SK-N-DZ (cell line): ENCODE measurements at places on chromosomes 16 and 17.

- peak; percentile 70 for DNase-seq
Observed at GRCh38 chr17:54891176-54891821, 9.4 kb upstream of the TOM1L1 start.

DNA sequence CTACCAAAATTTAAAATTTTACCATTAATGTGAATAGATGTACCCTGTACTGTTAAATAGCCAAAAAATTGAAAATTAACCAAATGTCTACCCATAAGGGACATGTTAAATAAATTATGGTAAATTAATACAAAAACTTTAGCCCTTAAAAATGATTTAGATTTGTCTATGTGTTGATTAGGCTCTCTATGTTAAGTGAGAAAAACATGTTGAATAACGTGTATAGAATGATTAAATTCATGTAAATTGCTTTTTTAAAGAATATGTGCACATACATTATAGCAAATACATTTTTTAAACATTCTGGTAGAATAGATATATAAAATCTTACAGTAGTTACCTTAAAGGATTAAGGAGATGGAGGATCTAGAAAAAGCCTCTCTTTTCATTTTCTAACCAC, 59.5 kb downstream of the BRIP1 start:
- no peak for DNase-seq

DNA sequence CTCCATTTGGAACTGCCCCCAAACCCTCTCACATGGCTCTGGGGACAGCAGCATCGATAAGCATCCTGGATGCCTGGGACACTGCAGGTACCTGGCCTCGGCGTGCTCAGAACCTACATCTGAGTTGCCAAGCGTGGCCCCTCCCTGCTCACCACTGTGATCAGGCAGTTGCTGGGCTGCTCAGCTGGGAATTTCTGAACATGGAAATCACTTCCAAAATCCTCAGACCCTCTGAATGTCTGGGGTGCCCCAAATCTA, 6.3 kb downstream of the CDH5 start:
- no peak for DNase-seq

- no peak for DNase-seq
Observed at GRCh38 chr16:81848306-81848853, 69.3 kb downstream of the PLCG2 start.

DNA sequence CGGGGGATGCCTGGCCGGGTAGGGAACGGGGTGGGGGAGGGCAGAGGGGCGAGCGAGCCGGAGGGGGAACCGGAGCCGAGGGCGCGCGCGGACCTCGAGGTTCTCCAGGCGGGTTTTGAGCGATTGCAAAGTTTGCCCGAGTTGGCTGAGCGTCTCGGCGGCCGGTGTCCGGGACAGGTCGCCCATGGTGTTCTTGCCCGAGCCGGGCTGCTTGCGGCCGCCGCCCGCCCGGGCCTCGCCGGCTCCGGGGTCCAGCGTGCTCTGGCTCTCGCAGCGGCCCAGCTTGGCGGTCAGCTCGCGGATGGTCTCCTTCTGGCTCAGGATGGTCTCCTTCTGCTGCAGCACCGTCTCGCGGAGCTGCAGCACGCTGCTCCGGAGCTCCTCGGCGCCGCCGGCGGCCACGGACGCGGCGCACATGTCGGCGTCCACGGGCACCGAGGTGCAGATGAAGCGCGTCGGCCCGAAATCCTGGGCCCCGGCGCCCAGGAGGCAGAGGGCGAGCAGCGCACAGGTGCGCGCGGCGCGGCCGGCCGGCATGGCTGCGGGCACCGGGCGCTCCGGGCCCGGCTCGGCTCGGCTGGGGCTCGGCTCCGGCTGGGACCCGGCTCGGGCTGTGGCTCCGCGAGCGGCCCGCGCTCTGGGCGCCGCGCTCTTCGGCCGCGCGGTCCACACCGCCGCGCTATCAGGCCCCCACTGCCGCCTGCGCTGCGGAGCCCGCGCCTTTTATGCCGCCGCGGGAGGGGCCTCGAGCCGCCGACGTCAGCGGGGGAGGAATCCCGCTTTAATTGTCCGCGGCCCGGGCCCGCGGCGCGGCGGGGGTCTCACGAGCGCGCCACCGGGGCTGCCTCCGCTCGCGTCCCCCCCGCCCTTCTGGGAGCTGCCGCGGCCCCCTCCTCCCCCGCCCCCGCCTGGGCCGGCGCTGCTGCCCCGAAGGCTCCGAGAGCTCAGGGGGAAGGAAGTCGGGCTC, at the start of gene NPTX1:
Gene NPTX1 (minus strand): TSS at position 698 of the 967 bp plus-strand sequence. CDS start 161 bp downstream, at position 537.
- DNase-seq = no peak

- DNase-seq = no peak
Observed at GRCh38 chr16:70704586-70704985, 18.7 kb upstream of the MTSS2 start.

DNA sequence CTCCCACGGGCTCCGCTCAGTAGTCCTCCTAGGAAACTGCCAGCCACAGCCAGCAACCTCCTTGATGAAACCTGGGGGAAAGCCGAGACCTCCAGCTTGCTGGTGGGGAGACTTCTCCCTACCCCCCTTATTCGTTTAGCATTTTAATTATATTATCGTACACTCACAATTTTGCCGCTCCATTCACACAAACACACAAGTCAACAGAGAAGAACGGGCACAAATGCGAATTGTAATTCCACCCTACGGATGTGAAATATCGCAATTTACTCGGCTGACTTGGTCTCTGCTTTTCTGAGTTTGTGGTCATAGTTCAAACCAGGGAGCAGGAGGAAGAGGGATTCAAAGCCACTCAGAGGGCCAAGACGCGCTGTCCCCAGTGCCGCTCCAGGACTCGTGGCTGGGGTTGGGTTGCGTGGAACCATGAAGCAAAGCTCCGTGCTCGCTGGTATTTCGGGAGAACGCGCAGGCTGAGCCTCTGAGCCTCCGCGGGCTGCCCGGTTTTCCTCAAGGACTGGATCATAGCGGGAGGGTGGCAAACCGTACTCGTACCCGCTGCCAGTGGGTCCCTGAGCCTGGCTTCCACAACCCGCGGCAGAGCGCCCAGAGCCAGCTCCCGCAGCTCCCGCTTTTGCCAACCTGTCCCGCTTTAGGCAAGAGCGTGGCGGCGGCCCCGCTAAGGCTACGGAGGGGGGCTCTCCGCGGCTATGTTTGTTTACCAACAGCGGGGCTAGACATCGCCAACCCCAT, 2.0 kb downstream of the LHX1 start:
- DNase-seq = no peak

GRCh38 chr17:16437083-16437482, 21.7 kb downstream of the TRPV2 start:
- no peak for DNase-seq

DNA sequence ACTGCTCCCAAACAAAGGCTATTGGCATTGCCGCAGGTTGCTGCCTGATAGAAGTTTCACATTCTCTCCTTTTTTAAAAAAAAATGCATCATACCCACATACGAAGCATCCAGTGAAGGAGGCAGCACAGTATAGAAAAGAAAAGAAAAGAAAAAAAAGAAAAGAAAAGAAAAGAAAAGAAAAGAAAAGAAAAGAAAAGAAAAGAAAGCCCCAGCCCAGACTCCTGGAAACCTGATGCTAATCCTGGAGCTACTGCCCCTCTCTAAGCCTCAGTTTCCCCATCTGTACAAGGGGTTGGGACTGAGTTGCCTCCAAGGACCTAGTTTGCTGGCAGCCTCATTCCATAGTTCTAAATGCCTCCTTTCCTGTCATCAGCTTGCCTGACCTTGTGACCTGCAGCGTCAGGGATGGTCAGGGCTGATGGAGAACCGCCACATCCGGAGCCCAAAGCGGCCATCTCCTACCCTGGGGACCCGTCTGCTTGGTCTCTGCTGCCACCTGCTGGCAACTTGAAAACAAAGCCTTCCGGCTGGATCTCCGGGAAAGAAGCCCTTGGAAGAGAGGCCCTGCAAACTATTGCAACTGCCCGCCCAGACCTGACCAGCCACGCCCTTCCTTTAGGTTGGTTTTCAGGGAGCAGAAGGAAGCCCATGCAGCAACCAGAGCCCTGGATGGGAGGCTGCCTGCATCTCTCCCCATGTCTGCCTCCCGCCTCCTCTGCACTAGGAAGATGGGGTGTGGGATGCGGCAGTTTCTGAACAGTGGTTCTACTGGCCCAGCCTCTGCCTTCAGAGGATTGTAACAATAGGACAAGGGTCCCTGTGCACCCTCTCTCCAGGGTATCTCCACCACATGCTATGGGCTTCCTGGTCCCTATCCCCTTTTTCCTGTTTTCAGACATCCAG, 13.0 kb downstream of the AIPL1 start:
- DNase-seq = peak; percentile 70

- DNase-seq = no peak
Observed at GRCh38 chr16:50596762-50597450, 48.7 kb downstream of the NKD1 start.

DNA sequence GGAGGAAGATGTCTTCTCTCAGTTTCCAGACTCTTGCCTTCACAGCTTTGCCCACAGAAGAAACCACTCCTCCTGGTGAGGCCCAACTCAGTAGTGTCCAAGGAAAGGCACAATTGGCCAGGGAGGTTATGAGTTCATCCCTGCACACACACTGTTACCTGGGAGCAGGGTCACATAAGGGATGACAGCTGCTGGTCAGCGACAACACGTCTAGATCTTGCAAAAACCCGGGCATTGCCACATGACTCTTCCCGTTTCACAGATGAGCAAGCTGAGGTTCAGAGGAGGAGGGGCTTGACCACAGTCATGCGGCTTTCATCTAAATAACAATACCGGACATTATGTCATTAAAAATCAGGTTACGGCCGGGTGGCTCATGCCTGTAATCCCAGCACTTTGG, 186.0 kb downstream of the COPRS start:
- DNase-seq = no peak

DNA sequence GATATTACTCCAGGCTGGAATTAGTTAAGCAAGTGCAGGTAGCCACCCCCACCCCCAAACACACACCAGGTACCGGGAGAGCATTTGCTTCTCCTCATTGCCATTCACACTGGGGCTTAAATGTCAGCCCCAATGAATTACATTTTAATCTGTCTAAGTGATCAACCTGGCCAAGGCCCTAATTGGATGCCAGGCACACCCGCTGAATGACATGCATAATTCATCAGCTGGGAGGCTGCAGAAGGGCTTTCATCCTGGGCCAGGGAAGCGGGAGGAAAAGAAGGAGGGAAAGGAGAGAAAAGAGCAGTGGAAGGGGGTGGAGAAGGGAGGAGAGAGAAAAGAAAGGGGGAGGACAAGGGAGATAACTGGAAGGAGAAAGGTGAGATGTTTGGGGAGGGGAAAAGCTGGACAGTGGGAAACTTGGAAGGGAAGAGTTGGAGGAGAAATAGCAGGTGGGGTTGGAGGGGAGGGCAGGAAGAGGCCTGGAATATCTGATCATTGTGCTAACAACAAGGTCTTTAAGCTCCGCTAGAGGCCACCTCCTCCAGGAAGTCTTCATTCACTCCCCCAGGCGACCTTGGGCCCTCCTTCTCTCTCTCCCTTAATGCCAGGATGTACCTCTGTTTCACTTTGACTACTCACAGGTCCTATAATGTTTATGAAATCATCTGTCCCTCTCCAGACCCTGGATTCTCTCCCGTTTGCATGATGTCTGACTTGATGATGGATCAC, 40.1 kb upstream of the CES5A start:
- no peak for DNase-seq

DNA sequence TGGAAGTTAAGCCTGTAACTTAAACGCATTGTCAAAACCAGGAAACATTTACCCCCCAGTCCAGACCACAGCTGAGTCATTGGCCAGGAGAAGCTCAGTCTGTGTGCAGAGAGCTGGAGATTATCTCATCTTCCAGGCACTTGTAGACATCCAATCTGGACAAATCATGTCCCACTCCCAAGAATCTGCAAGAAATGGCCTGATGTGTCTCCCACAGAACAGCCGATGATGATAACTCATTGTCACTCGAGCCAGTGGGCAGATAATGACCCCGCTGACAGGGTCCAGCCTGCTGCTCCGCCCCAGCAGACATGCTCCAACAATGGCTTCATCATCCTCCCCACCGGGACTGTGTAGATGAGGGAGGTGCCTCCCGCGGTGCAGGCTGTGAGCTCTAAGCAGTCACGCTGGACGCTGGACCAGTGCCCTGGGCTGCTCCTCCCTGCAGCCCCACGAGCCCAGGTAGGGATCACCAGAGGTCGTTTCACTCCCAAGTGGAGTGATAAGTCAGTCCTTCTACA, 322.5 kb downstream of the C16orf95 start:
- no peak for DNase-seq

DNA sequence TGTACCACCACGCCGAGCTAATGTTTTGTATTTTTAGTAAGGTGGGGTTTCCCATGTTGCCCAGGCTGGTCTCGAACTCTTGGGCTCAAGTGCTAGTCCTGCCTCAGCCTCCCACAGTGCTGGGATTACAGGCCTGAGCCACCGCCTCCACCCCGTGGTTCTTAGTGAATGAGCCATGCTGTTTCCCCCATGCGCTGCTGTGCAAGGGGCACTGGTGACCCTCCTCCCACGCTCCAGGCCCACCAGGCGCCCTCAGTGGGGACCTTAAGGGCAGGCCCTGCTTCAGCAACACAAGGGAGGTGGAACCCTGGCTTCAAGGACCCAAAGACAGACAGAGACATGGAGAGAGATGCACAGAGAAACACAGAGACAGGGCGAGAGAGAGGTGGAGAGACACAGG, 15.4 kb upstream of the NUDT16L1 start:
- DNase-seq = no peak

- DNase-seq = no peak
Observed at GRCh38 chr17:78617511-78618061, 40.4 kb upstream of the DNAH17 start.

- DNase-seq = no peak
Observed at GRCh38 chr17:51180486-51180885, 14.3 kb downstream of the NME2 start.

DNA sequence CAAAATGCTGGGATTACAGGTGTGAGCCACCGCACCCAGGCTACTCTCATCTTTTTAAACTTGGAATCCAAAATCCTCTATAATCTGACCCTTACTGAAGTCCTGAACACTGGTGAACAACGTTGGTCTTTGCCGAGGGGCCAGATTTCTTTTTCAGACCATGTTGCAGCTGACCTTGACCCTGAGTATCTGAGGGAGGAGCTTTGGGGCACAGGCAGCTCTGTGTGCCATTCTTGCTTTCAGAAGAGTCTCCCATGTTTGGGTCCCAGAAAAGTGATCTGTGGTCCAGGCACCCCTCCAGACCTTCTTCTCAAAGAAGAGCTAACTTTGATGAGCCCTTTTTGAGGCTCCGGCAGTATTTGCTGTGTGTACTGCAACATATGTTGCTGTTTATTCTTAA, 50.4 kb downstream of the CENPV start:
- no peak for DNase-seq

DNA sequence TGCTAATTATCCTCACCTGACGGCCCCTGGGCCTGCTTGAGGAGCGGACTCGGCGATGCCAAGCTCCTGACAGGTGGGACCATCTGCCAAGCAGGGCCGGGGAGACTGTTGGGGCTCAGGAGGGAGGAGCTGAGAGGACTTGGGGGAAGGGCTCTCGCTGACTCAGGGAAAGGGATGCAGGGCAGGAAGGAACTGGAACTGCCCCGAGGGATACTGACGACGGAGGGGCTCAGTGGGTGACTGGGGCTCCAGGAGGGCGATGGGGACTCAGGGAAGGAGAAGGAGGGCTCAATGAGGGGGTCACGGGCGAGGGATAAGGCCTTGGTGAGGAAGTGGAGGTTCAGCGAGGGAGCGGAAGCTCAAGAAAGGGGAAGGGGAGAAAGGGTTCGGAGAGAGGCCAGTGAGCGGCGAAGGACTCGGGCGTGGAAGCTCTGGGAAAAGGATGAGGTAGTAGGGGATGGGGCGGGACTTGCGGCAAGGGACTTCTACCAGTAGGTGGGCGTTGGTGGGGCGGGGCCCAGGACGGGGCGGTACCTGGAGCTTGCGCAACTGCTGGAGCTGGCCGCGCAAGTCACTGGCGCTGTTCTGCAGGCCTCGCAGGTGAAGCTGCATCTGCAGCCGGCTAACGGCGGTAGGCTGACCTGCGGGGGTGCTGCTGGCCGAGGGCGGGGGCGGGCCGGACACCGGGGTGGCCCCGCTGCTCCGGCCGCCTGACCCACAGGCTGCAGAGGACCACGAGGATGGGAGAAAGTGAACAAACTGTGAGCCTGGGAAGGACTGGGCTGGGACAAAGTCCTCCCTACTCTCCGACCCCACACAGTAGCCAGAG, 46.5 kb downstream of the SRCIN1 start:
- peak; percentile 91 for DNase-seq
